ENCODE measurements at places on chromosomes 6 and 20. TPM values are rescaled to one million over a fixed set of nuclear protein-coding genes. Genes with fewer than 3 reads are reported as not detected.

TULP1 gene
- total RNA-seq, result not detected

CALHM5 gene
- total RNA-seq, result not detected

ANKRD66 gene
- not detected for total RNA-seq

MOCS1 gene
- total RNA-seq, result 0.69 TPM

RFX6 gene
- not detected for total RNA-seq

HNF4A gene
- total RNA-seq, result not detected
